ENCODE measurements at places on chromosomes 3 and 15.
A peak's percentile ranks its signal among the peaks of the same experiment; 100 is the strongest.

- DNase-seq: no peak
Observed at GRCh38 chr3:8879347-8879944, 83.8 kb downstream of the RAD18 start.

GRCh38 chr3:82261013-82261412 is 499.6 kb upstream of the GBE1 start:
- no peak for DNase-seq

GRCh38 chr3:171561596-171562323 is 101.6 kb upstream of the TNIK start:
- no peak for DNase-seq

DNA sequence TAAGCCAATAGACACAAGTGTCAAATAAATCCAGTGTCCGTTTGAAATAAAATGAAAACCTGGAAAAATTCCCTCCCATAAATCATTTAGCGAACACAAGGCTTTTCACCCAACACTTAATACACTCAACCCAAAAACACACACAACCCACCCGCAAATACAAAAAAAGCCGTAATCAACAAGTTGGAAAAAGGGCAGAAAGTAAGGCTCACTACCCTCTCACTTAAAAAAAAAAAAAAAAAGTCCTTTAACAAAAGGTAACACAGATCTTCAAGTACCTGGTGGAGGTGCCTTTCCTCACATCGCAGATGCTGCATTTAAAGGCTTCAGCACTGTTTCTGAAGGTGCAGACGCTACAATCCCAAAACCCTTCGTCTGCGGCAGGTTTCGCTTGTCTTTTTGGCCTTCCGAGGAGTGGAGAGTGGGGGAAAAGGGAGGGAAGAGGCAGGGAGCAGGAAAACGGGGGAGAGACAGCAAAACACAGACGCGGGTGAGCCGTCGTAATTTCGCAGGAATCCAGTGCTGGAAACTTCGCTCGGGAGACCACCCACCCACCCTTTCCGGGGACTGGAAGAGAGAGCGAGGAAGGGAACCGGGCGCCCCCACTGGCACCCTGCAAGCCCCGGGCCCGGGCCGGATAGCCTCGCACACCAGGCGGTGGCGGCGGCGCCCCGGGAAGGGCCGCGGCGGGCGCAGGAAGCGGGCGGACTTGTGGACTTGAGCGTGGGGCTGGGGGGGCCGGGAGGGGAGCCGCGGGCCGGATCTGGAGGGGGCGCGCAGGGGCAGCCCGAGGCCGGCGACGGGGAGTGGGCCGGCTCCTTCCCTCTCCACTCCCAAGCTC is 401.8 kb downstream of the SHQ1 start:
- no peak for DNase-seq

DNA sequence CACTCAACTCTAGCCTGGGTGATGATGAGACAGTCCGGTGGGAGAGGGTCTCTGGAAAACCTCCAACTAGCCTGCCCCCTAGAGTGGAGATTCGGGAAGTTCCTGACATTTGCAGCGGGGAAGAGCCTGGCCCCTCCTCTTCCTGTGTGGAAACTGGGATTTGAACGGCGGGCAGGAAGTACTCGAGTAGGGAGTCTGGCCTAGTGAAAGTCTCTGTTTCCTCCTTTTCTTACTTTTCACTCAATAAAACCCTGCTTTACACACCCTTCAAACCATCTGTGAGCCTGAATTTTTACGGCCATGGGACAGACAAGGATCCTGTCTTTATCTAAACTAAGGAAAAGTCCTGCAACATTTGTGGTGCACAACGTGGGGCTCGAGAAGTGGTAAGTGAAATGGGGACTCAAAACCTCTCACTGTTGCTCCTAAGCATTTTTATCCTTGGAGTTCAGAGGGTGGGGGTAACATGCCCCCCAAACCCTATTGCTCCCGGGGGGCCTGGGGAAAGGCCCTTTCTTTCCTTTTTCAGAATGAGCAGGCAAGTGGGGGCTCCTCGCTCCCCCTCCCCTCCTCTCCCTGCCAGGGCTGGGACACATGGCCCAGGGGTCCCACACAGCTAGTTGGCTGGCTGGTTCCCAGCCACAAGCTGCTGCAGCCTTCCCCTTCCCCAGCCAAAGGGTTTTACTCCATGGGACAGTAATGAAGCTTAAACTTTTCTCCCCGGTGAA is 224.7 kb upstream of the GBE1 start:
- no peak for DNase-seq

GRCh38 chr3:174153871-174154270 is 705.3 kb upstream of the NAALADL2 start:
- no peak for DNase-seq

DNA sequence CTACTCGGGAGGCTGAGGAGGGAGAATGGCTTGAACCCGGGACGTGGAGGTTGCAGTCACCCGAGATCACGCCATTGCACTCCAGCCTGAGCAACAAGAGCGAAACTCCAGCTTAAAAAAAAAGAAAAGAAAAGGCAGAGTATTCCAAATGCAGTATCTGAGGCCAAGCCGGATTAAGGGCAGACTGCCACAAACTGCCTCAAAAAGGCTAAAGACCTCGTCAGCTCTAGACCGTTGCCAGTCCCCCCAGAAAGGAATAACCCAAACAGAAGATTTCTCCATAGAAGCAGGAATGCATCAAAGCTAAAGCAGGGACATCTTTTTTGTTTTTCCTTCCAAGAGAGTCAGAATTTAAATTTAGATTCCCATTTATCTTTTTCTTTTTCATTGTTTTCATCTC is 72.9 kb downstream of the TM4SF4 start:
- no peak for DNase-seq

GRCh38 chr15:98416222-98416855 is 232.0 kb upstream of the IGF1R start:
- DNase-seq: no peak

GRCh38 chr3:36859494-36859893 is 85.4 kb downstream of the TRANK1 start:
- no peak for DNase-seq

DNA sequence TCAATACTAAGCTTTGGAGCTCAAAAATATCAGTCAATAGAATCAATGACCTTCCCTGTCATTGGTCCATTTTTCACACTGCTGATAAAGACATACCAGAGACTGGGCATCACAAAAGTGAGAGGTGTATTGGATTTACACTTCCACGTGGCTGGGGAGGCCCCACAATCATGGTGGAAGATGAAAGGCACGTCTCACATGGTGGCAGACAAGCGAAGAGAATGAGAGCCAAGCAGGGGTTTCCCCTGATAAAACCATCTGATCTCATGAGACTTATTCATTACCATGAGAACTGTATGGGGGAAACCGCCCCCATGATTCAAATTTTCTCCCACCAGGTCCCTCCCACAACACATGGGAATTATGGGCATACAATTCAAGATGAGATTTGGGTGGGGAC is 81.9 kb downstream of the ANXA2 start:
- no peak for DNase-seq

DNA sequence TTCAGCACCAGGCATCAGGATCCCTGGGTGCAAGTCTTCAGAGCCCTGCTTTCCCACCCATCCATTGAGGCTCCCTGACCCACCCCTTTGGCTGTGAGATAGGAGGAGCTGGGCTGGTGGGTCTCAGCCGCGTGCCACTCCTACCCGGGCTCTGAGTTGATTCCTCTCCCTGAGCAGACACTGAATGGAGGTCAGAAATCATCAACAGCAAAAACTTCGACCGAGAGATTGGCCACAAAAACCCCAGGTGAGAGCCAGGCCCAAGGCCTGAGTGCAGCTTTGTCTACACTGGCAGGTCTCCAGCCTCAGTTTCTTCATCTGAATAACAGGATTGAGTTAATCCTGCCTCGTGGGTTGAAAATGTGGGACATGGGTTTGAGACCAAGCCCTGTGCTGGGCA is 7.8 kb downstream of the TMEM43 start:
- no peak for DNase-seq

GRCh38 chr3:9727041-9727595 is 4.4 kb upstream of the BRPF1 start:
- DNase-seq: no peak

DNA sequence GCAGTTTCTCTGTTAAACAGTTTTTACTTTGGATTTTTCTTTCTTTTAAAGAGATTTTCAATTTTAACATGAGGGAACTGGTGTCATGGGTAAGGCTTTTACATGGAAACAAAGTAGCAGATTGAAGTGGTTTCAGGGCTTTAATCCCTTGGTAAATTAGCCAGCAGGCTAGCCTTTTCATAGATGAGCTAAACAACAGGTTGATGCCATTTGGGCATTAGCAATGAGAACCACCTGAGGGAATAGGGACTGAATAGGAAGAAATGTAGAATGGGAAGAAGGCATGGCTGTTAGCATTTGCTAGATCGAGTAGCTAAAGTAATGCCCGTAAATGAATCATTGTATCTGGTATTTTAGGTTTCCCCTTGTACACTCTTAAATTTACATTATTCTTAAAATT is 165.5 kb upstream of the MLF1 start:
- DNase-seq: no peak

- DNase-seq: no peak
Observed at GRCh38 chr3:187746442-187747281, 1.4 kb upstream of the BCL6 start.

- no peak for DNase-seq
Observed at GRCh38 chr3:59885899-59886400, 836.1 kb upstream of the CFAP20DC start.

GRCh38 chr3:129616291-129616690 is 9.8 kb upstream of the PLXND1 start:
- DNase-seq: no peak

GRCh38 chr3:132573797-132574211 is 23.3 kb upstream of the ACKR4 start:
- DNase-seq: no peak

GRCh38 chr3:158404131-158404718 is 166.8 kb upstream of the MLF1 start:
- no peak for DNase-seq

GRCh38 chr3:197029511-197030167 is at the start of gene MELTF:
Gene MELTF (minus strand): TSS chr3:197029817. CDS start chr3:197029702, 115 bp downstream.
- DNase-seq: no peak

DNA sequence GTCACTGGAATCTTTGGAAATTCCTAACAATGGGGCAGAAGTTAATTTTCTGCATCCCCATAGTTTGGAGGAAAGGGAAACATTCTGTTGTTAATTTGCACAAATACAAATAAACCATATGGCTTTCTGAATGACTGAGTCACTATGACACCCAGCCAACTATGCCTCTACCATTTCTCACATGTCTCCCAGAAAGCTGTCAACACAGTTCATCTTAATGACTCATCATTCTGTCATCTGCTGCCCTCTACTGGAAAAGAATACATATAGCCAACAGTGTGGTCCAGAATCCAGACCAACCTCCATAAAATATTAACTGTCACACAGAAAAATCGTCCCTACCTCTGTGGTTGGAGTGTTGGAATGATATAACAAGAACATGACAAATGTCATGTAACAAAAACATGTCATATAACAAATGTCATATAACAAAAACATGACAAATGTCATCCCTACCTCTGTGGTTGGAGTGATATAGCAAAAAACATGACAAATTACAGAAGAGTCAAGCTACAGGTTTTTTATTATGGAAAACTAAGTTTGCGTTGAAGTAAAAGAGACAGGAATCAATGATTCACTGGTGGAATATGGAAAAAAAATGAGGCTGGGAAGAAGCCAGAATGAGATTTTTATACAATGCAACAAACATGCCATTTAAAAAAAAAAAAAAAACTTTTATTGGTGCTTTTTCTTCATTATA is 47.7 kb upstream of the GYG1 start:
- DNase-seq: peak; percentile 64

GRCh38 chr3:145959457-145960088 is 201.4 kb downstream of the PLOD2 start:
- no peak for DNase-seq

DNA sequence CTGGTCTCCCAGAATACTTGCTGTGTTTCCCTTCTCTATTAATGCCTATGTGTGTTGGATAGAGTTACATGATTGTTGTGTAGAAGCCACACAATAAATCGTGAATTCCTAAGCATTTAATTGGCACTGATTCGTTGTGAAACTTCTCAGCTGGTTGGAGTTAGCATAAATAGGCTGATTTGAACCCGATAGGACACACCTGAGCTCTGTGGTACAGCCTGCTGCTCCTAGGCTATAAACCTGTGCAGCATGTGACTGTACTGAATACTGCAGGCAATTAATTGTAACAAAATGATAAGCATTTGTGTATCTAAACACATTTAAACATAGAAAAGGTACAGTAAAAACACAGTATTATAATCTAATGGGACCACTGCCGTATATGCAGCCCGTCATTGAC is 4.9 kb downstream of the ACAD11 start:
- no peak for DNase-seq

DNA sequence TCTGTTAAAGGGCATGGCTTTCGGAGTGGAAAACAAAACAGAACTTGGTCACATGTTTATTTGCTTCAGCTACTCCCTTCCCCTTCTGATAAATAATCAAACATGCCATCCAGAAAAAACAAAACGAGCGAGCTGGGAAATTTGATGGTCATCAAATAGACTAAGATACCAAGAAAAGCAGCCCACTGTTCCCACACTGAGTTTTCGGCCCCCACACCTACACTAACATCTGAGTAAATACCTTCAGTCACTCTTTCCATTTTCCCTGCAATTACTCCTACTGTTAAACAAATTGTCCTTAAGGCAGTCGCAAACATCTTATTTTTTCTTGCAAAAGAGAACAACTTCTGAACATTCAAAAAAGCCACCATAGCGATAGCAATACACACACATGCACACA is 454.6 kb downstream of the FOXP1 start:
- DNase-seq: no peak

DNA sequence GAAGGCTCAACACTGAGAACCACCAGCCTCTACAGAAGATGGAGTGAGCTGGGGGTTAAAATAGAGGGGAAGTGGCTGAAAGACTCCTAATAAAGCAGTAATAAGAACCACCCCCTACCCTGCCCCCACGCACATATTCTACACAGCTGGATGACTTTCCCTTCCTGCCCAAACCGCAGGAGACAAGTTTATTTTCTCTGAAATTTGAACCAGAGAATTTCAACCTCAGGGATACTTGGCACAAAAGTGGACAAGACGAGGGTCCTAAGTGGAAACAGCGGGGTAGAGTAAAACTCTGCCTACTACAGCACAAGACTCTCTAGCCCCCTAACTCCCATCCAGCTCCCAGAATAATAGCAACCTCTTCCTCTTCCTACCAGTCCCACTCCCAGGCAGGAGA is 28.4 kb downstream of the USF3 start:
- DNase-seq: no peak

- DNase-seq: peak; percentile 46
Observed at GRCh38 chr15:37891766-37892368, 42.6 kb upstream of the TMCO5A start.

DNA sequence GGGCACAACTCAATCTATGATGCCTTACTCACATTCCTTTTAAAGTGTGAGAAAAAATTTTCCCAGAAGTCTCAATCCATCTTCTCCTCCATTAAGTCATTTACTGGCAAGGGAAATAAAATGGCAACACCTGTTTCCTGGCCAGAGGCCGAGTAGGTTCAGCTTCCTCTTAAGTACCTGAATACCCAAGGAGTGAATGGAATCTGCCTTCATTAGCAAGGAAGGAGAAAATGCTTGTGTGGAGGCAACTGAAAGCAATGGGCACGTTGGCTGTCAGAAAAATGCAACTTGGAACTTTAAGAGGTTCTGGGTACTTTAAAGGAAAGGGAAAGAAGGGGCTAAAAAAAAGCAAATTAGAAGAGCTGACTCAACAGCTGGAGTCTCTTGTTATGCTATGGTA is 423.6 kb upstream of the ARL6 start:
- DNase-seq: no peak

GRCh38 chr3:34185301-34185700 is 386.9 kb downstream of the PDCD6IP start:
- DNase-seq: peak; percentile 19

GRCh38 chr3:53016236-53016635 is 29.6 kb downstream of the SFMBT1 start:
- DNase-seq: no peak

- DNase-seq: no peak
Observed at GRCh38 chr3:114496021-114496434, 202.2 kb downstream of the TIGIT start.

GRCh38 chr3:50876947-50877346 is 202.2 kb downstream of the DOCK3 start:
- no peak for DNase-seq
